H9 (cell line): ENCODE measurements at places on chromosomes 1 and 21. TPM values are rescaled to one million over a fixed set of nuclear protein-coding genes. Genes with fewer than 3 reads are reported as not detected.

GRCh38 chr1:118325550-118326225 is 140.7 kb upstream of the SPAG17 start:
- no peak for DNase-seq
- H3K4me1 ChIP-seq: no peaks in the 10 kb centered on the region
- no peak overlapping the region for H3K27ac ChIP-seq
- no peaks in the 10 kb centered on the region for H3K27me3 ChIP-seq

- H3K27ac ChIP-seq: no peak overlapping the region
- no peaks in the 10 kb centered on the region for H3K27me3 ChIP-seq
- no peak overlapping the region for H3K4me3 ChIP-seq
- no peaks in the 10 kb centered on the region for H3K4me1 ChIP-seq
These were observed 440.7 kb downstream of the CAMTA1 start for GRCh38 chr1:7225711-7226505.

DNA sequence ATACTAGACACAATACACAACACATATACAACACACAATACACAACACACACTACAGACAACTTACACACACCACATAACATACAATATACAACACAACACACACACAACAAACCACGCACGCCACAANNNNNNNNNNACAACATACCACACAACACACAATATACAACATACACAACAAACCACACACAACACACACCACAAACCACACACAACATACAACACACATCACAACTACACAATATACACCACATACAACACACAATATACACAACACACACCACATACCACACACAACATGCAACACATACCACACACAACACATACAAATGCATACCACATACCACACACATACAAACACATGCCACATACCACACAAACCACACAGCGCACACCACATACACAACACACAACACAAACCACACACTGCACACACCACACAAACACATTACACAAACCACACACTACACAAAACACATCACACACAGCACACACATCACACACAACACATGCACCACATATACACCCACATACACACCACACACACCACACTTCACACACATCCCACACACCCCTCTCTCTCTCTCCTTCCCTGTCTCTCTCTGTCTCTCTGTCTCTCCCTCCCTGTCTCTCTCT is 108.3 kb downstream of the ETS2 start:
- H3K27ac ChIP-seq: no peak overlapping the region
- no peaks in the 10 kb centered on the region for H3K27me3 ChIP-seq
- no peaks in the 10 kb centered on the region for H3K36me3 ChIP-seq
- peaks cover 5% of the 10 kb centered on the region; the same call in 1 of the 2 replicates for H3K4me1 ChIP-seq
- H3K4me3 ChIP-seq: no peak overlapping the region

DNA sequence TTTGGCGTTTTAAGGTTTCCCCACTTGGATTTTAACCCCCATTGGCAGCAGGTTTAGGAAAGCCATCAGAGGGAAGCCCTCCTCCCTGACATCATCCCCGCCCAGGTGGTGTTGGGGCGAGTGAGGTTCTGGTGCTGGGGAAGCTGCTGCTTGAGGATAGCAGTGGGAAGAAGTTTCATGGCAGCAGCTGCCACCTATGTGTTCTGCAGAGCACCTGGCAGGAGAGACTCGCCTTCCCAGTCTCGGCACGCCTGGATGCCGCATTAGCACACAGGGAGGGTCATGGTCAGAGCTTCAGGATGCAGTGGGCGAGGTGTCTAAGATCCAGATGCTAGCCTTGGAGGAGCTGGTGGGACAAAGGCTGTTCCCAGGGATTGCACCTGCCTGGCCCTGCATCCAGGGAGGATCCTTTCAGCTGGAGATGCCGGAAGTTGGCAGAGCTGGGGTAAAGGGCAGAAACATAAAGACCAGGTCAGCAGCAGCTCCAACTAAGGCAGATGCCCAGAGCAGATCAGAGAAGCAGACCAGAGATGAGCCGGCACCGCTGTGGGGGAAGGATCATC is 33.9 kb downstream of the ABCG1 start:
- H3K27me3 ChIP-seq: no peaks in the 10 kb centered on the region
- H3K36me3 ChIP-seq: no peaks in the 10 kb centered on the region
- no peak overlapping the region for H3K27ac ChIP-seq
- H3K4me3 ChIP-seq: no peak overlapping the region
- H3K4me1 ChIP-seq: no peaks in the 10 kb centered on the region
- no peak for DNase-seq

GRCh38 chr1:31759298-31760023 is 4.7 kb downstream of the ADGRB2 start:
- H3K27ac ChIP-seq: no peak overlapping the region
- H3K36me3 ChIP-seq: no peaks in the 10 kb centered on the region
- H3K4me3 ChIP-seq: peak overlapping the region; percentile 82
- H3K27me3 ChIP-seq: peaks cover 2% of the 10 kb centered on the region; the same call in 1 of the 2 replicates

GRCh38 chr1:201167041-201167991 is 13.0 kb upstream of the TMEM9 start:
- no peaks in the 10 kb centered on the region for H3K36me3 ChIP-seq
- DNase-seq: no peak
- no peak overlapping the region for H3K4me3 ChIP-seq
- H3K4me1 ChIP-seq: no peaks in the 10 kb centered on the region

DNA sequence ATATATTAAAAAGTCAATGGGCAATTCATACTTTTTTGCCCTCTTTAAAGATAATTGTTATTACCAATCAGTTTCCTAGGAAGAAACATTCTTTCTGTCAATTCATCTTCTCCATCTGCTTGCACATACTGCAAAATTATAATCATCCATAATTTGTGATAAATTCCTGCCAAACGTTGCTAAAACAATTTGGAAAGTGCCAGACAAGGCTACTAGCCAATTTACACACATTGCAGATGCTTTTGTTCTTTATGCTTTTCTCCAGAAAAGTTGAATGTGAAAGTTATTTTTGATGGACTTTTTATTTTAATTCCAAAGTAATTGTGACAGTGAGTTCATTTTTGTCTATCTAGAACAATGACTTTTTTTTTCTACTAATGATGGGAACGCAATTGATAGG is 992.8 kb upstream of the ADGRL2 start:
- H3K4me3 ChIP-seq: no peak overlapping the region
- DNase-seq: no peak
- H3K36me3 ChIP-seq: no peaks in the 10 kb centered on the region
- no peak overlapping the region for H3K27ac ChIP-seq
- H3K27me3 ChIP-seq: no peaks in the 10 kb centered on the region

DNA sequence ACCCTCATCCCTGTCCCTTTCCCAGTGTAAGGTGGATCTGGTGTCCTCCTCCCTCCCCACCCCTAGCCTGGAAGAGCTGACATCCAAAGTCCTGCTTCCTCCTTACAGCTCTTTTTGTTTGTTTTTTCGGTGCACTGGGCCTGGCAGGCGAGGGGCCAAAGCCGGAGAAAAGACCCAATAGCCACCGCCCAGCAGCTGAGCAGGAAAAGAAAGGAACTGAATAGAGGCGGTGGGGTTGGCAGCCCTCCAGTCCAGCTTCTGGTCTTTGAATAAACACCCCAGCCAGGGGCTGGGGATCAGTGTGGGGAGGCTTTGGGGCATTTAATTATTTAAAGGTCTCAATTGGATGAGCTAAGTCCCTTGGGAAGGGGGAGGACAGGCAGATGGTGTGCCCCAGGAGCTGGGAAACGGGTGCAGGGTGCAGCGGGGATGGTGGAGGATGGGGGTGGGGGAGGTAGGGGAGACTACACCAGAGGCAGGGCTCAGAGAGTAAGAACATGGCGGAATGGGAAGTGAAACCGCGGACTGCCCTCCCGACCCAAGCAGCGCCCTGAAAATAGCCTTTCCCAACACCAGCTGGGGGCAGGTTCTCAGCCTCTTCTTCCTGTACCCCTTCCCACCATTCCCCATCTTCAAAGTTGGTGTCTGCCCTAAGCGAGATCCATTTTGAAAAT is 20.2 kb downstream of the BTG2 start:
- H3K4me1 ChIP-seq: peaks cover 5% of the 10 kb centered on the region; the same call in 1 of the 2 replicates
- H3K27me3 ChIP-seq: peaks cover 12% of the 10 kb centered on the region; the same call in 1 of the 2 replicates
- no peak for DNase-seq
- H3K27ac ChIP-seq: no peak overlapping the region
- no peaks in the 10 kb centered on the region for H3K36me3 ChIP-seq

- peak; percentile 28 for DNase-seq
- H3K36me3 ChIP-seq: no peaks in the 10 kb centered on the region
- H3K27me3 ChIP-seq: peaks cover 46% of the 10 kb centered on the region
- no peaks in the 10 kb centered on the region for H3K4me1 ChIP-seq
These were observed at the start of gene CACNA1E for GRCh38 chr1:181483285-181484195. Gene CACNA1E, plus strand, starts transcription at chr1:181483517. Its CDS starts 228 bp downstream, at chr1:181483745.

DNA sequence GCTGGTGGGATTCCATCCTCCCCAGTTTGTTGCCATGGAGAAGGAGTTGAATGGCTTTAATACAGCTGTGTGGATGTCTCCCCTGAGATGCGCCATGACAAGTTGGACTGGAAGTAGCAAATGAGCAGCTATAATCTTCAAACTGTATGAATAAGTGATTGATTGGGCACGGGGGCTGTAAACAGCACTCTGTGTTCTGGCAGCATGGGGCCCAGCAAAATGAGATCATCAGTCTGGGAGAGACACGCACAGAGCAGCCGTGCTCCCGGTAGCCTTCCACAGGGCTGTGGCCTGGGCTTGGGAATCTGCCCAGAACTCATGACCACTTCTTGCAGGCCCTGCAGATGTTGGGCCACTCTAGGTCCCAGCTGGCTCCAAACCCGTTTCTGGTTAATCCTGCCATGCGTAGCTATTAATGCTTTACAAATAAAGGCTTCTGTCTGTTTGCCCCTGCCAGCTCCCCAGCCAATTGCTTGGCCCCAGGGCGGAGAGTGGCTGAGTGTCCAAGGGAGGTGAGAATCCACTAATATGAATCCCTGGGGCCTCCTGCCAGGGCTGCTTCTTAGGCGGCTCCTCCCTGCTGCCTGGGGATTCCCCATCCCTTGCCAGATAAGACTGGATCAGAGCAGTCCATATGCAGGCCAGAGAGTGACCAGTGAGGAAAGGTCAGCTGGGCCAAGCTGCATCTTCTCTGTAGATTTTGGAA is 642.9 kb downstream of the AJAP1 start:
- no peaks in the 10 kb centered on the region for H3K27me3 ChIP-seq
- H3K4me3 ChIP-seq: no peak overlapping the region
- no peak for DNase-seq
- H3K4me1 ChIP-seq: no peaks in the 10 kb centered on the region
- no peak overlapping the region for H3K27ac ChIP-seq

DNA sequence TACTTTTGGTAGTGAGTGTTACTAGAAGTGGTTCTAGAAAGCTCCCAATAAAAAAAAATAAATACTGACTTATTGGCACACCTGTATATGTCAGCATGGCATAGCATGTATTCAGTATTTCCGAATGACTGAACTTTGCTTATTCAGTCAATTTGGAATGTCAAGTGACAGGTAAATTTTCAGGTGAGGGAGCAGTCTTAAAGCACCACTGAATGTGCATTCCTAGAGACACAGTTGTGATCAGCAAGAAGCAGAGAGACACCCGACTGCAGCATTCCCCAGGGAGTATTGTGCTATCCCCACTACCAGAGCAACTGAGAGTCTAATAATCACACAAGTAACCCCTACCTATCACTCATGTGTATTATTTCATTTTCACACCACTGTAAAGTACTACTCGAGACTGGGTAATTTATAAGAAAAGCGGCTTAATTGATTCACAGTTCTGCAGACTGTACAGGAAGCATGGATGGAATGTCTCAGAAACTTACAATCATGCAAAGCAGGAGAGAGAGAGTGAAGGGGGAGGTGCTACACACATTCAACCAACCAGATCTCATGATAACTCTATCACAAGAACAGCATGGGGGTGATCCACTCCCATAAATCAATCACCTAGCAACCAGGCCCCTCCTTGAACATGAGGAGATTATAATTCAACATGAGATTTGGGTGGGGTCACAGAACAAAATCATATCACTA is 201.5 kb downstream of the TBX15 start:
- H3K27me3 ChIP-seq: no peaks in the 10 kb centered on the region
- no peak for DNase-seq
- H3K4me1 ChIP-seq: peaks cover 4% of the 10 kb centered on the region; the same call in 1 of the 2 replicates
- no peak overlapping the region for H3K4me3 ChIP-seq
- no peak overlapping the region for H3K27ac ChIP-seq

- no peaks in the 10 kb centered on the region for H3K4me1 ChIP-seq
- DNase-seq: no peak
- no peak overlapping the region for H3K27ac ChIP-seq
- H3K4me3 ChIP-seq: no peak overlapping the region
- 0 out of 2 replicates have a peak, but pooled peaks cover 3% of the 10 kb centered on the region for H3K36me3 ChIP-seq
These were observed 70.6 kb upstream of the ST6GALNAC3 start for GRCh38 chr1:76003946-76004345.

- no peaks in the 10 kb centered on the region for H3K4me1 ChIP-seq
- no peaks in the 10 kb centered on the region for H3K27me3 ChIP-seq
- no peak overlapping the region for H3K4me3 ChIP-seq
- no peaks in the 10 kb centered on the region for H3K36me3 ChIP-seq
- H3K27ac ChIP-seq: no peak overlapping the region
These were observed 264.0 kb upstream of the CAMK1G start for GRCh38 chr1:209319549-209319948.

GRCh38 chr1:226454349-226454748 is 46.5 kb upstream of the PARP1 start:
- H3K4me3 ChIP-seq: no peak overlapping the region
- no peaks in the 10 kb centered on the region for H3K4me1 ChIP-seq
- no peak for DNase-seq
- no peak overlapping the region for H3K27ac ChIP-seq
- no peaks in the 10 kb centered on the region for H3K27me3 ChIP-seq

DNA sequence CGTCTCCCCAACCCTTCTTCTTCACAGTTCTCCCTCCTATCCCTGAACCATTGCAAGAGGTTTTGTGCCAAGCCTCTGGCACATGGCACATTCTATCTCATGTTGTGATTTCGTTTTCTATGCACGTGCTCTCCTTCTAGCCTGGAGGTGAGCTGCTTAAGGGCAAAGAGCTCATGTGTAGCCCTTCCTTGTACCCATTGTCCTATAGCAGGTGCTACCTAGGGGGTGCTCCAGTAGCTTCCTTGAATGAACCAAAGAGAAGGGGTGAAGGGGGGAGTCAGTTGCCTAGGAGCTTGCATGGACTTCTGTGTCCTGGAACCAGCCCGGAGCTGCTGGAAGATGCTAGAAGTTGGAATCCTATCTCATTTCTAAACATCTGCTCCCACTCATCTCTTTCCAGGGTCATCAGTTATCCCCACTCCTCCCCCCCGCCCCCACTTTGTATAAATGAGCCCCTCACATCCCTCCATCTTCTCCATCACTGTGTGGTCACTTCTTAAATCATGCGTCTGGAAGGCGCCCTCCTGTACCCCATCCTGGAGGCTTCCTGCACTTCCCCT is 535 bp upstream of the DISC1 start:
- peak; percentile 35 for DNase-seq
- peak overlapping the region; percentile 76 for H3K4me3 ChIP-seq
- H3K36me3 ChIP-seq: no peaks in the 10 kb centered on the region
- H3K4me1 ChIP-seq: no peaks in the 10 kb centered on the region; the same call in 1 of the 2 replicates
- H3K27ac ChIP-seq: no peak overlapping the region
- H3K27me3 ChIP-seq: peaks cover 6% of the 10 kb centered on the region; the same call in 1 of the 2 replicates

The KRTAP7-1 gene
- not detected in 2 replicates for total RNA-seq

The TFF3 gene
- total RNA-seq: 1.5 TPM in 2 replicates

The HHIPL2 gene
- total RNA-seq: 0.15 and 0.39 TPM in 2 replicates

The C1orf105 gene
- total RNA-seq: not detected in 2 replicates

The CLCA4 gene
- total RNA-seq: not detected in 2 replicates
